ENCODE measurements at places on chromosomes 6 and 20.
A peak's percentile ranks its signal among the peaks of the same experiment; 100 is the strongest.

GRCh38 chr6:20467437-20467836 lies 65.8 kb downstream of the E2F3 start:
- peak; percentile 31 for DNase-seq

- DNase-seq: no peak
Observed at GRCh38 chr6:2891768-2892170, 11.3 kb downstream of the SERPINB9 start.

- no peak for DNase-seq
Observed at GRCh38 chr6:8023638-8024037, 40.6 kb downstream of the BLOC1S5 start.

GRCh38 chr6:41602422-41602743 lies 35.9 kb upstream of the MDFI start:
- no peak for DNase-seq

GRCh38 chr6:161360520-161360919 lies 86.7 kb upstream of the AGPAT4 start:
- peak; percentile 78 for DNase-seq

GRCh38 chr6:22294301-22294700 lies 2.5 kb downstream of the PRL start:
- no peak for DNase-seq

DNA sequence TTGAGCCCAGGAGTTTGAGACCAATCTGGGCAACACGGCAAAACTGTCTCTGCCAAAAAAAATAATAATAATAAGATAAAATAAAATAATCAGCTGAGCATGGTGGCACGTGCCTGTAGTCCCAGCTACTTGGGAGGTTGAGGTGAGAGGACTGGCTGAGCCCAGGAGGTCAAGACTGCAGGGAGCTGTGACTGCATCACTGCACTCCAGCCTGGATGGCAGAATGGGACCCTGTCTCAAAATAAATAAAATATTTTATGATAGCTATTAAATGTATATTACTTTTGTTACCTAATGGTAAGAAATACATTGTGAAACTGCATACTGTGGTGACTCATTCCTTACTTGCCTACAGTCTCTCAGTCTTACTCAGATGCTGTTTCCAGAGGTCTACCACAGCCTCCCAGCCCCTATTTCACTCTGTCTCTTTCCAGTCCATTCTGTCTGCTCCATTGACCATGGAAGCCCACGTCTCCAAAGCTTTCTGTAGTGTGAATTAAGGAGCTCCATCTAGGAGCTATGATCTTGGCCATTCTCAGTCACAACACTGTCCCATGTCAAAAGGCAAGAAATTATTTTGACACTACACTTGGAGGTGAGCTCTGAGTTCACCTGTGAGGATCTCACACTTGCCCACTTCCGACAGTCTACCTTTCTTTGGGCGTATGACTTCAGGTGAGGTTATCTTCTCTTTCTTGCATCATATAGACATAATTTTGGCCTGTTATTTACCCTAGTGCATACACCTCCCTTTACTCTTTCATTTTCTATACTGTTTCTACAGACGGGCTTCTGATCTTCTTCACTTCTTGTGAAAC lies 22.4 kb upstream of the SNX9 start:
- no peak for DNase-seq

- no peak for DNase-seq
Observed at GRCh38 chr6:137024237-137024990, 20.4 kb downstream of the IL20RA start.

GRCh38 chr6:151240791-151241642 lies 1.2 kb downstream of the AKAP12 start:
- peak; percentile 24 for DNase-seq

DNA sequence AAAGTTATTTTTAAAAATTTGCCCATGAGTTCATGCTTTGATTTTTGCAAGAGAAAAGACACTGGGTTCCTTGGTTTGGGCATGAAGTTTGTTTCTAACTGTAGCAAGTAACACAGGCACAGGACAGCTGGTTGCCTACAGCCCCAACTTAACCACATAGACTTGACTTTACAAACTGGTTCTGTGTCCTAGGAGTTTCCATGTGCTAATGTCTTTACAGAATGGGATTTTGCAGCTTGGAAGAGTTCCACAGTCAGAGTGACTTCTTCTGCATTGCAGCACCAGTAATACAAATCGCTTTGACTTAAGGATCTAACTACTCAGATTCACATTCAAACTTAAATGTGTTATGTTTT lies 44.3 kb downstream of the OR2B2 start:
- DNase-seq: no peak

DNA sequence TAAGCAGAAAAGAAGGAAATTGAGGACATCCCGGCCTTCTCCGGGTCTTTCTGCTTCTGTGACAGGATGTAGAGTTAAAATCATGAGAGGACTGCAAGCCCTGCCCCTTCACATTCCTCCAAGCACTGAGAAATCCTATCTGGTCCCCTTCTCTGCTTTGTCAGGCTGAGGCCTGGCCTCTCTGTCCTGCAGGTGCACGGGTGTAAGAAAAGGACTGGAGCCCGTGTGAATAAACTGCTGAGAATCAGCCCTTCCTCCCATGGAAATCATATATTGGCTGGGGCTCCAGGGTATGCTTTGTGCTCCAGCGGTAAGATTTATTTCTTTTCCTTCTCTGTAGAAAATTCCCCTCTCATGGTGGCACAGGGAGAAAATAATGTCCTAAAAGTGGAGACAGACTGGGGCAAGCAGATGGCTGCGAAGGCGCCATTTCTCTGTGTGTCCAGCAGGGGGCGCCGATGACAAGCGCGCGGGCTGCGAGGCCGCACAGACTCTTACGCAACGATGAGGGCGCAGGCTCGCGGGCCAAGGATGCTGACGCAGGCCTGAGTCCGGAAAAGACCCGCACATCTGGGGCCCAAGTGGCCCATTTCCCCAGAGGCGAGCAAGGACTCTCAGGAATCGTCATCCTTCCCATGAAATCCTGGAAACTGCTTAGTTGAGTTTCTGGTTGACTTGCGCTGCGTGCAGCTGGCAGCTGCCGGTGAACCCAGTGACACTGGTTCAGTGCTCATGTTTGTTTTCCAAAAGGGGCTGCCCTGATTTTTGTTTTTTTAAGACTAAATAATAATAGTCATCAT lies 258.6 kb downstream of the ADGB start:
- peak; percentile 87 for DNase-seq

- peak; percentile 85 for DNase-seq
Observed at GRCh38 chr6:36735110-36736071, 37.8 kb downstream of the RAB44 start.

DNA sequence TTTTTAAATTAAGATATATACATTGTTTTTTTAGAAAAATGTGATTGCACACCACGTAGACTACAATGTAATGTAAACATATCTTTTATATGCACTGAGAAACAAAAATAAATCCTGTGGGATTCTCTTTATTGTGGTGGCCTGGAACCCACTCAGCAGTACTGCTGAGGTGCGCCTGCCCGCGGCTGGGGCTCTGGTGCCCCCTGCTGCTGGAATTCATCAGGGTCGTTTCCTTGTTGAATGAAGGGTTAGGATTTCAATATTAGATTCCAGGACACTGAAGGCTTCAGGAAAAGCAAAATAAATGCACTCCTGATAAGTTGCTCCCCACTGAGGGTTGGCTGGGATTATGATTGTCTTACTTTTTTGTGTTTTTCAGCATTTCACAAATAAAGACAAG lies 175.8 kb upstream of the GGTLC1 start:
- no peak for DNase-seq

GRCh38 chr6:153849072-153849779 lies 189.8 kb upstream of the OPRM1 start:
- DNase-seq: no peak

DNA sequence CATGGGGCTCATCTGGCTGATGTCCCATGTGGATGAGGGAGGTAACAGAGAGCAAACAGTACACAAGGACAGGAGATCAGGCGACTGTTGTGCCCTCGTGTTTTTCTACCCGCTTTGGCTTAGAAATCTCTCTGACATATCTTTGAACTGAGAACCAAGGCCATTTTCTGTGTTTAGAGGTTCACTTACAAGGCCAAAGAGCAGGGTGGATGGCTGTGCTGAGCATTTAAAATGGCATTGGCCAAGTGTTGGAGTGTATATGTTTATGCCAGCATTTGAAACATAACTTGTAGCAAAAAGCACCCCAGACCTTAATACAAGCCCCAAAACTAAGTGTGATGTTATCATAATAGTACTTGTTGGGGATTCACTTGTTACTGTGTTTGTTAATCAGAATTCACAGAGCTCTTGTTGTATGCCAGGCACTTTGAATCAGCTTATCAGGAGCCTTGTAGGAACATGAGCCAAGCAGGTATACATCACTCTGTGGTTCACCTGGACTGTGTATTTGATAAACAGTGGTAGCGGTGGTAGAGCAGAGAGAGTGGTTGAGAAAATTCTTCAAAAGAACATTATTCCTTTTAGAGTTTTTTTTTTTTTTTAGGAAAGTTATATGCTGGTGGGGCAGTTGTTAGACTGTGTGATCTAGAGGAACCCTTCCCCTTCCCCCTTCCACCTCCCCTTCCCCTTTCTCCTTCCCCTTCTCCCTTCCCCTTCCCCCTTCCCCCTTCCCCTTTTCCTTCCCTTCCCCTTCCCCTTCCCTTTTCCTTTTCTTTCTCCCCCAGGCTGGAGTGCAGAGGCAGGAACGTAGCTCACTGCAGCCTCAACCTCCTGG lies 71.3 kb downstream of the ATRN start:
- no peak for DNase-seq

DNA sequence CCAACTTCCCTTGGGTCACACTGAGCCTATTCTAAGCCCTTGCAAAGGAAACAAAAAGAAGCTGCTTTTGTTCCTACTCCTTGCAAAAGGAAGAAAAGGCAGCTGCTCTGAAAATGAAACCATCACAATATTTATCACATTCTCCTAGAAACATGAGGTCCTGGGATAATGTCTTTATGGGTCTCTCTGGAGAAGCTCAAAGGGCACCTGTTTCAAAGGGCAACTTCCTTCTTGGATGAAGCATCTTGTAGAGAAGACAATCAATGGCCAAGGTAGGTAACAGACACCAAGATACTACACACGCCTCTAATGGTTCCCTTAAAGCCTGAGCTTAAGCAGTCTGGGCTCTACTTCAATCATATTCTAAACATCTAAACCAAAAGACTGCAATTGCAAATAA lies 10.4 kb downstream of the ELOVL5 start:
- no peak for DNase-seq

- peak; percentile 17 for DNase-seq
Observed at GRCh38 chr20:18310592-18310991, 22.3 kb downstream of the ZNF133 start.

- DNase-seq: no peak
Observed at GRCh38 chr6:139284789-139285188, 7.0 kb downstream of the TXLNB start.

All from common myeloid progenitor, CD34-positive (primary cell).